Esophagus squamous epithelium (tissue), 5 donors: ENCODE measurements at places on chromosomes 3 and 15. TPM values are rescaled to one million over a fixed set of nuclear protein-coding genes. Genes with fewer than 3 reads are reported as not detected.

GRCh38 chr3:184405075-184406030 is 25.5 kb downstream of the CHRD start:
- H3K27ac ChIP-seq, result no peak overlapping the region
- no peaks in the 10 kb centered on the region for H3K36me3 ChIP-seq
- H3K4me1 ChIP-seq, result no peaks in the 10 kb centered on the region
- no peaks in the 10 kb centered on the region for H3K27me3 ChIP-seq
- H3K4me3 ChIP-seq, result no peak overlapping the region

- no peaks in the 10 kb centered on the region for H3K27me3 ChIP-seq
- H3K4me3 ChIP-seq, result no peak overlapping the region
- H3K36me3 ChIP-seq, result no peaks in the 10 kb centered on the region
- H3K27ac ChIP-seq, result no peak overlapping the region
- DNase-seq, result no peak
Measured at GRCh38 chr3:7536921-7537320, 676.0 kb downstream of the GRM7 start.

The ABTB1 gene
- 5.6 TPM for total RNA-seq

- H3K27ac ChIP-seq, result peak overlapping the region; percentile 88
- DNase-seq, result no peak
- no peaks in the 10 kb centered on the region for H3K27me3 ChIP-seq
- H3K4me3 ChIP-seq, result peak overlapping the region; percentile 92
- H3K4me1 ChIP-seq, result peaks cover 69% of the 10 kb centered on the region
- no peaks in the 10 kb centered on the region for H3K36me3 ChIP-seq
Measured at GRCh38 chr3:143002083-143002712, 828 bp downstream of the U2SURP start.

DNA sequence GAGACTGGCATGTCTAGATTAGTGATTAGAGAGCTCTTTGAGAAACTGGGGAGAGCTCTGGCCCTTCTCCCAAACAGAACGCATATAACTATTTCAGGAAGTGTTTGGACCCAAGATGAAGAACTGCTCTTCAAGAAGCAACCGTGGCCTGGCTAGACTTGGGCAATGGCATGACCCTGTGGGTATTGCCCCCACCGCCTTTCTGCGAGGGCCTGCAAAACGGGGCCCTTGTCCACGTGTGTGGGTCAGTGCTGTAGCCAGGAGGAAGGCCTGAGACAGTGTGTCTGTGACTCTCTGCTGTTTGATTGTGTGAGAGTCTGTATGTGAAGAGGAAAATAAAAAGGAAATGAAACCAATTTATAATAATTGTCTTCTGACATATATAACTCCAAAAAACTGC is 42.5 kb downstream of the EEFSEC start:
- H3K4me3 ChIP-seq, result no peak overlapping the region
- DNase-seq, result no peak
- H3K27ac ChIP-seq, result peak overlapping the region; percentile 1
- H3K27me3 ChIP-seq, result no peaks in the 10 kb centered on the region
- peaks cover 26% of the 10 kb centered on the region for H3K4me1 ChIP-seq

DNA sequence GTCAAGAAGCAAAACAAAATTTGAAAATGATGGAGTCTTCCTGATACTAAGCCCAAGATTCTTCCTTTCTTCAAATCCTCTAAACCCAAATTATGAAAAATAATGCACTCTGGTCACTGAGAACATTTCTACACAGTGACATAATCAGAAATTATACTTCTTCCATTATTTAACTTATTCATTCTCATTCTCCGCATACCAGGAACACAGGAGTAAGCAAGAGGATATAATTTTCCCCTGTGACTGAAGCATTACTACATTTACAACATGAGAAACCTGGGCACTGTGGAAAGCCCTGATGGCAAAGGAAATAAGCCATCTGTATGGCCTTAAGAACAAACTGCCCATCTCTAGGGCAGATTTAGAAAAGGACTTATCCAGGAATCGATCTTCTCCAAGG is 47.0 kb downstream of the EXD1 start:
- DNase-seq, result no peak
- no peaks in the 10 kb centered on the region for H3K4me1 ChIP-seq
- H3K27ac ChIP-seq, result no peak overlapping the region
- H3K4me3 ChIP-seq, result no peak overlapping the region

- no peaks in the 10 kb centered on the region for H3K36me3 ChIP-seq
- H3K4me1 ChIP-seq, result no peaks in the 10 kb centered on the region
- no peaks in the 10 kb centered on the region for H3K27me3 ChIP-seq
- DNase-seq, result no peak
Measured at GRCh38 chr3:100419406-100419805, 18.1 kb downstream of the LNP1 start.

- H3K27me3 ChIP-seq, result no peaks in the 10 kb centered on the region
- H3K4me3 ChIP-seq, result no peak overlapping the region
- DNase-seq, result no peak
- H3K36me3 ChIP-seq, result no peaks in the 10 kb centered on the region
- no peak overlapping the region for H3K27ac ChIP-seq
Measured at GRCh38 chr15:64770626-64771025, 4.8 kb downstream of the RBPMS2 start.

The IL20RB gene
- 110 TPM for total RNA-seq

The LYZL4 gene
- total RNA-seq, result not detected
